Cardiac muscle cell (in vitro differentiated cells and primary cell): ENCODE measurements at places on chromosomes 7 and 10.

- DNase-seq, result no peak
Measured at GRCh38 chr7:26202019-26202990, 760 bp downstream of the CBX3 start.

DNA sequence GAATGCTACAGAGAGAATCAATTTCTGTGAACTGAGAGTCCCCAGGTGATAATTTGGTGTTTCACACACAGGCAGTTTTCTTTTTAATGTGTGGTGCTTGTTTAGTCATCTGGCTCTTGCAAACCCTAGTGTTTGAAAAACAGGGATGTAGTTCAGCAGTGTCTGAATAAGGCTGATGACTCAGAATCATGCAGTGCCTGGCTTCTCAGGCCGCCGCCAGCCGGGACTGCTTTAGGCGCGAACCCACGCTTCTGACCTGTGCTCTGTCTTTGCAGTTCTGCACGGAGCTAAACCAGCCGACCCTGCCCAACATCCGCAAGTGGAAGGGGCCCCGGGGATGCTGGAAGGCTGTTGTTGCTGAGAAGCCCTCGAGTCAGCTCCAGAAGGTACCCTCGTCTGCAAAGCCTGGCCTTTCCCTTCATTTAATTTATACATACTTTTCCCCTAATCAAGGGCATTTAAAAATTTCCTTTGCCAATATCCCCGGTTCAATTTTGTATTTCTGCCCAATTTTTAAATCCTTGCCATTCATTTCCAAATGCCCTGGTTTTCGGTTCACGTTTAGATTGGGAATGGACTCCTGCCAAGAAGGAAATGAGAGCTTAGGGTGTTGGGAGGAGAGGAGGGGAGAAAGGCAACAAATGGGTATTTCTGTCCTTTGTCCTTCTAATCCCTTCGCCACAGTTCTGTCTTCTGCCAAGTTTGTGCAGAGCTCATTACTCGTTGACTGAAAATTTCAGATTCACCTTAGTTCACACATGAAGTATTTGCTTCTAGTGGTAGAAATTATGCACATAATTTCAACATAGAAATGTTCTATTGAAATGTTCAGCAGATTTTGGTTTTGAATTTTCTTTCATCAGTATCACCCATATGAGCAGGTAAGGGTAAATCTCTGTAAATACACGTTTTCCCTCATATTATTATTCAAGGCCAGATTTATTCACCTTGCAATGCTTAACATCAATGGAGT lies 108.5 kb upstream of the ANLN start:
- peak; percentile 79 for DNase-seq

DNA sequence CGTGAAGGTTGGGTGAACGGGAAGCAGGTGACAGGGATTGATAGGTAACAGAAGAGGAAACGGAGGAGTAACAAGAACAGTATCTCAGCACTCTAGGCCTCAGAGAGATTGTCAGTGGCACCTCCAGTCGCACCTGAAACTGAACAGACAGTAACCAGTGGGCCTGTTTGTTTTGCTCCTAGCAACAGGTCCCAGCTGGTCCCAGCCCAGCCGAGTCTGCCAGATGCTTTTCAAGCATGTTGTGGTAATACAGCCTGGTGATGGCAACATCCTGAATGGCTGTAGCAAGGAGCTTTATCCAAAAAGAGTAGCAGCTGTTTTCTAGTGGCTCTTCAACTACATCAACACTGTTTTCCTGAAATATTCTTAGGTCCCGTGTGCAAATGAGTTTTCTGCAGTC lies 4.7 kb downstream of the CACNB2 start:
- peak; percentile 45 for DNase-seq

GRCh38 chr7:12571691-12572090 lies 1.2 kb downstream of the SCIN start:
- no peak for DNase-seq

GRCh38 chr10:90917968-90918318 lies 2.9 kb downstream of the ANKRD1 start:
- no peak for DNase-seq

DNA sequence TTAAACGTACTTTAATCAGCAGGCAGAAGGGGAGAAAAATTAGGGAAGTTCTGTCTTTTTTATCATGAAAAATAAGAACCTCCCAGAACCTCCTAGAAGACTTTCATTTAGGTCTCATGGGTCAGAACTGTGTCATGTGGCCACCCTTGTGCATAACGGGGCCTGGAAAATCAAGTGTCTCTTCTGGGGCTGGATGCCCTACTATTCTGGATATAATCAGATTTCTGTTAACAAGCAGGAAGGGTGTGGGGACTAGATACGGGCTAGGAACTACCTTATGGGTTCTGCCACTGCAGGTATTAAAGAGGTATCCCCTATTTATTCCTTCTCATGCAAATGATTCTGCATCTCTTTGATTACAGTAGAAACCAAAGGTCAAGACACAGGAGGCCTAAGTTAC lies 14.1 kb downstream of the LANCL2 start:
- DNase-seq, result no peak

GRCh38 chr10:3172081-3172445 lies 519 bp downstream of the PITRM1 start:
- peak; percentile 10 for DNase-seq

GRCh38 chr10:1625731-1626130 lies 111.6 kb downstream of the ADARB2 start:
- no peak for DNase-seq

GRCh38 chr7:151432658-151433521 lies 7.1 kb downstream of the CRYGN start:
- no peak for DNase-seq

GRCh38 chr10:13973742-13974141 lies 357.0 kb downstream of the FRMD4A start:
- no peak for DNase-seq

DNA sequence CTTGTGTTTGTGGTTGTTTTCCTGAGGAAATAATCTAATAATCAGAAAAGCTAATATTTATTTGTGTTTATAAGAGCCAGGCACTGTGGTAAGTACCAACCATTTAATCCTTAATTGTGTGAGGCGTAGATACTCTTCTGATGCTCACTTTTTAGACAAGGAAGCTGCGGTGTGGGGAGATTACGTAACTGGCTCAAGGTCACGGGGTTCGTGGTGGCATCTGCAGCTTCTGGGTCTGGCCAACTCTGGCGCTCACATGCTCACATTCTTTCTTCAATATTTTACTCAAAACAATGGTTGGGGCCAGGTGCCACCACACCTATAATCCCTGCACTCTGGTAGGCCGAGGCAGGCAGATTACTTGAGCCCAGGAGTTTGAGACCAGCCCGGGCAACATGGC lies 77.6 kb downstream of the RALA start:
- no peak for DNase-seq

DNA sequence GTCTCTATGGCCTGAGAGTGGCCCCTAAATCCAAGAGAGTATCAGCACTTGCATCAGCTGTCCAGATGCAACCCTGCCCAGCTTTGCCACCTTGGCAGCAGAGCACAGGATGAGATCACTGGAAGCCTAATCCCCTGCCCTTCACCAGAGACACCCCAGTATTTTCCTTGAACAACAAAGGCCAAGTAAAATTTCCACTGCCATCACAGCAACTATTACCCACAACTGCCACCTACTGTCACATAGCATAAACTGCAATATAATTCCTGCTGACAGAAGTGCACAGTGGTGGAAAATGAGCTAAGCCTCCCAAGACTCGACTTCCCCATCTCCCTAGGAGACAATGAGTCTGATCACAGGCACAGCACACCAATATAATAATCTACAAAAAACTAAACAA lies 462.8 kb upstream of the ZWINT start:
- DNase-seq, result no peak

DNA sequence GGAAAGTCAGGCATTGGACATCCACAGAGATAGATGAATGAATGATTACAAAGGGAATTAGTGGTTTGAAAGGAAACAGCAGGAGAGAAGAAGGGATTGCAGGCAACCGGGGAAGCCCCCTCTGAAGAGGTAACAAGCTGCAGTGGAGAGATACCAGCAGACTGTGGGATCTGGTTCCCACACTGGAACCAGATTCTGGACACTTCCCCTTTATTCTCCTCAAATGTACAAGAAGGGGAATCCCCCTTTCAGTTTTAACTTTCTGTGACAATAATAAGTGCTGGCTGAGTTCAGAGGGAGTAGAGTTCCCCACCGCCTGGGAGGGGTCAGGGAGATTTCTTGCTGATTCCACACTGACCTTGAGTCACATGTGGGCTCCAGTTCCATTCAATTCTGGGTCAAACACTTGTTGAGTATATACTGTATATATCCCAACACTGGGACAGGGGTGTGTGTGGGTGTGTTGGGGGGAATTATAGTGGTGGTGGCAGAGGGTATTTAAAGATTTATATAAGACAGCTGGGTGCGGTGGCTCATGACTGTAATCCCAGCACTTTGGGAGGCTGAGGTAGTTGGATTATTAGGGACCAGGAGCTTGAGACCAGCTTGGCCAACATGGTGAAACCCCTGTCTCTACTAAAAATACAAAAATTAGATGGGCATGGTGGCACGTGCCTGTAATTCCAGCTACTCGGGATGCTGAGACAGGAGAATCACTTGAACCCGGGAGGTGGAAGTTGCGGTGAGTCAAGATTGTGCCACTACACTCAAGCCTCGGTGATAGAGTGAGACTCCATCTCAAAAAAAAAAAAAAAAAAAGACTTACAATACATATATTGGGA lies 16.5 kb upstream of the DDIT4 start:
- DNase-seq, result peak; percentile 40

GRCh38 chr10:76618171-76618570 lies 1019.4 kb downstream of the KCNMA1 start:
- DNase-seq, result no peak

GRCh38 chr10:49330127-49330665 lies 31.2 kb downstream of the C10orf71 start:
- DNase-seq, result no peak
